ENCODE measurements at places on chromosomes 4 and X.

- no peak for DNase-seq
Observed at GRCh38 chrX:34140816-34141215, 8.7 kb upstream of the FAM47A start.

DNA sequence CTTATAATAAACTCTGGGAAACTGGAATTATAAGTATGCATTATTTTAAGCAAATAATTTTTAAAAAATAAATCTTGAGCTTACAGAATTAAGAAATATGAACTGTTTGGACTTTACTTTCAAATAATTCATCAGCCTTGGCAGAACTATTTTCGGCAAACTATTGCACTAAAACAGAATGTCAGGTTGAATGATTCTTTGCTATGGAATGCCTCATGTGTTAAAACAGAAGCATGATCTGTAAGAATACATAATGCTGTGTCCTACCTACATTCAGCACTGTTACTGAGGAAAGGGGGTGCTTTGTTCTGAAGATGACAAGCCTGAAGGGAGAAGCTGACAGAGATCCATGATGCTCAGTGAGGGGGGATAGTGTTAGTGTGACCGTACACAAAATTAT lies 55.6 kb upstream of the EXOC1L start:
- no peak for DNase-seq

- DNase-seq: no peak
Observed at GRCh38 chr4:155593793-155594192, 72.9 kb upstream of the GUCY1A1 start.

DNA sequence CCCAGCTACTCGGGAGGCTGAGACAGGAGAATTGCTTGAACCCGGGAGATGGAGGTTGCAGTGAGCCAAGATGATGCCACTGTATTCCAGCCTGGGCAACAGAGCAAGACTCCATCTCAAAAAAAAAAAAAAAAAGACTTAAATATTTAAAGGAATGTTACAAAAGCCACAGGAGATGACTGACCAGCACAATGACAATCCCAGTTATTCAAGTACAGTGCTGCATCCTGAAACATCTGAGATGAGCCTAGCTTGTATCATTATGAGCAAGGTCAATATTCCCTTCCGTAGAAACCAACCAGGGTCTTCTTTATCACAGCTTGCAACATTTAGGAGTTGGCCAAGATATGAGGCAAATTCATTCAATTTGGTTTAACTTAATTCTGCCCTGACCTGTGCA lies 38.6 kb downstream of the LNX1 start:
- DNase-seq: no peak

DNA sequence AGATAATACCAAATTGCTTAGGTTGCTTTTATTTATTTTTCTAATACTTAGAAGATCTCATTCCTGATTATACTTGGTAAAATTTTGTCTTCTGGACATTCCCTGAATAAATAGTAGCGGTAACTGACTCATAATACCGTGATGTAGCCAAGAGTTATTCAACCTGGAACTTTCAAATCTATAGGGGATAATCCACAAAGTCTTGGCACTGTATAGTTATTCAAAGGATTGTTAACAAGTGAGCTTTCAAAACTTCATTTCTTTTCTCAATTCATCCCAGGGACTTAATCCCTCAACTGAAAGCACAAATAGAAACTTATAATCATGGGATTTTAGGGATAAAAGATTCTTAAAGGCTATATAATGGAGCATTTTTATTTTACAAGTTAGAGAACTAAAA lies 1383.3 kb downstream of the FAM133A start:
- DNase-seq: no peak

- no peak for DNase-seq
Observed at GRCh38 chr4:108972613-108973283, 209.9 kb upstream of the ETNPPL start.

DNA sequence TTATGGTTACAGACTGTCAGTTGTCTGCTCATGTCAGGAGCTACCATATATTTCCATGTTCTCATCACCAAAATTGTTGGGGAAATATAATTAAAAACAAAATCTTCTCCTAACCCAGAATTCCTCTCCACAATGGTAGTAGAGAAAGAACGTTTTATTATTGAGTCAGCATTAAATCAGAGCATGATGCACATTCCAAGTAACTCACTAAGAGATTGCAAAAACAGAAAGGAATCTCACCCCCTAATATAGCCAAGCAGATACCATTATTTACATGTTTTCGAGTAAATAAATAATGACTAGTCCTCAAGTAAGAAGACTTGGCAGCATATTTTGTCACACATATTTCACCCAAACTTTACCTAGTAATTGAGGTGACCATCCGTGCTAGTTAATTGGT lies 36.2 kb upstream of the ARHGEF6 start:
- no peak for DNase-seq

DNA sequence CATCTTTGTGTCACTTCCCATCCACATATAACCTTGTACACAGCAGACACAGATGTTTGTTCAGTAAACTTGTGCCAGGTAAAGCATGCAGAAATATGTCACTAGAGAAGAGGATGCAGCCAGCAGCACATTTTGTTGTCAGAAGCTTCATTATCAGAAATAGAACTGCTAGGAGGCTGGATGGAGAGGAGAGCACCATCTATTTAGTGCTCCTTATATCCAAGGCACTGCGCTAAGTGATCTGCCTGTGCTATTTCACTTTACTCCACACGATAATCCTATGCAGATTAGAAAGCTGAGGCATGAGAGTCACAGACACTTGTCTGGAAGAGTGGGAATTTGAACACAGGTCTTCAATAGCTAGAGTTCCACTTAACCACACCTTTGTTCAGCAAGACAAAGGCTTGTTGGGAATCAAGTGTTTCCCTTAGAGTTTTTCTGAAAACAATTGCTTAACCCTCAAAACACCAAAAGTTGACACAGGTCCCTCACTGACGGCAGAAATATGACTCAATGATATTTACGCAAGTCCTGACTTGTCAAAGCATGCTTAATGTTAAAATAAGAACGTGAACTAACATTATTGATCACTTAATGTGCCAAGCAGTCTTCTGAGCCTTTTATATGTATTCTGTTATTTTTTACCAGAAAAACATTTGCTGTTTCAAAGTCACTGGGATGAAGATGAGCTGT lies 1.2 kb upstream of the QDPR start:
- DNase-seq: no peak

DNA sequence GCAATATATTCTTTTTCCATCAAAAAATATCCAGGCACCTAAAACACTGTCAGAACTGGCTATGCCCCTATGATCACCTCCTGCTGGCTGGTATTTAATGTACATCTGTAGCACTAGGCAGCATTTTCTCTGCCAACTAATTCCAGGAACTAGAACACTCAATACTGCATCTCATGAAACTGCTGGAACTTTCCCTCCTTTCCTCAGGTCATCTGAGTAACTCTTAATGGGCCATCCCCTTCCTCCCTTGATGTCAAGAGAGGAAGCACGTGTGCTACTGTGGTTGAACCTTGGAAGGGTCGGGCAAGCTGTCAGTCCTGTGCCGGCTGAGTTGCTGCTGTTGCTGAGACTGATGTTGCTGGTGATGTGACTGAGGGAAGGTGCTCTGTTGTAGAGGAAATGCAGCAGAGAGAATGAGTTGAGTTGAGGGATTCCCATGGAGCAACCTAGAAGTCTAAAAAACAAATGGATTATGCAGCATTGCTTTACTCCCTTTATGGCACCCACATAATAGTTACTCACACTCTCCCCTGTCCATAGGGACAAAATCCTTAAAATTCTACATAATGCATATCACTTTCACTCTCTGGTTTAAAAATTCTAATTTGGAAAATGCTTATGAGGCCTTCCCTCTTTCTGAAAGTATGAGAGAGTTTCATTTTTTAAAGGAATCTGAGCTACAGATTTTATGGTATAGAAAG lies 39.5 kb downstream of the TMEM165 start:
- DNase-seq: peak; percentile 6

- DNase-seq: no peak
Observed at GRCh38 chr4:3856604-3857204, 90.5 kb downstream of the ADRA2C start.

GRCh38 chr4:154838155-154838554 lies 57.1 kb downstream of the RBM46 start:
- no peak for DNase-seq
